ENCODE measurements at places on chromosomes 6 and 20.

- no peak for DNase-seq
Measured at GRCh38 chr20:46324960-46325703, 16.8 kb upstream of the CDH22 start.

- no peak for DNase-seq
Measured at GRCh38 chr20:60095456-60095855, 137.2 kb downstream of the CDH26 start.

- no peak for DNase-seq
Measured at GRCh38 chr20:18166950-18167349, 29.3 kb downstream of the KAT14 start.

- DNase-seq, result no peak
Measured at GRCh38 chr6:118882314-118882905, 11.5 kb upstream of the ASF1A start.

DNA sequence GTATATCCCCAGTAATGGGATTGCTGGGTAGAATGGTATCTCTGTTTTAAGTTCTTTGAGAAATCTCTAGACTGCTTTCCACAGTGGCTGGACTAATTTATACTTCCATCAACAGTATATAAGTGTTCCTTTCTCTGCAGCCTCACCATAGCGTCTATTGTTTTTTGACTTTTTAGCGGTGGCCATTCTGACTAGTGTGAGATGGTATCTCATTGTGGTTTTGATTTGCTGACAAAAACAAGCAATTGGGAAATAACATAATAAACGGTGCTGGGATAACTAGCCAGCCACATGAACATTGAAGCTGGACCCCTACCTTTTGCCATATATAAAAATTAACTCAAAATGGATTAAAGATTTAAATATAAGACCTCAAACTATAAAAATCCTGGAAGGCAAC lies 14.2 kb downstream of the OR2A4 start:
- no peak for DNase-seq

GRCh38 chr6:82741996-82742385 lies 323.6 kb downstream of the UBE3D start:
- no peak for DNase-seq

DNA sequence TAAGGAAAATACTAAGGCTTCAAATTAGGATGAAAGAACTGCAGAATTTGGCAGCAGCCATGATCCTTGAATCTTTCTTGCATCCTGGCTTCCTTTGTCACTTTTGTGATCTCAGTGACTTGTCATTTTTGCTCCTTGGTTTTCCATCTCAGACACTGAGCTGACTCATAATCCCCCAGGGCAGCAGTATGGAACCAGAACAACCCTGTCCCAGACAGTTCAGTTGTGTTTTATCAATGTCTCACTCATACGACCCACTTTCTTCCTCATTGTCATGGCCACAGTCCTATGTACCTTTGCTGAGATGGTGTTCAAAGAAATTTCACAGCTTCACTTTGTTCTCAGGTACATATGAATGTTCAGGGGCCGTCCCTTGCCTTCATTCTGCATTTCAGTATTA lies 488.5 kb upstream of the BTBD3 start:
- no peak for DNase-seq
